ENCODE measurements at places on chromosomes 5 and 9. TPM values are rescaled to one million over a fixed set of nuclear protein-coding genes. Genes with fewer than 3 reads are reported as not detected.

Gene CCDC107
- total RNA-seq: 17.8 TPM

Gene NPR3
- 35.7 TPM for total RNA-seq

Gene DIPK1B
- total RNA-seq: 1.1 TPM

Gene DIRAS2
- total RNA-seq: not detected

Gene QRFP
- total RNA-seq: not detected

Gene S1PR3
- 46.5 TPM for total RNA-seq

Gene CLK4
- 26.1 TPM for total RNA-seq

Gene VAV2
- 12.4 TPM for total RNA-seq

Gene GPX8
- total RNA-seq: 81.6 TPM

Gene LVRN
- total RNA-seq: 1.5 TPM

Gene SAPCD2
- total RNA-seq: 2.2 TPM

Gene PLAC8L1
- not detected for total RNA-seq

Gene STK32A
- 0.82 TPM for total RNA-seq

Gene ADAMTS12
- total RNA-seq: 18.6 TPM

Gene NUDT12
- 10.3 TPM for total RNA-seq

Gene FER
- total RNA-seq: 31.0 TPM

Gene OTP
- not detected for total RNA-seq

Gene CDK9
- total RNA-seq: 66.2 TPM

Gene PPP2R2B
- not detected for total RNA-seq

Gene ZFR
- 52.5 TPM for total RNA-seq

Gene ACOT12
- total RNA-seq: not detected

Gene FOXD4L4
- 0.08 TPM for total RNA-seq

Gene APBA1
- total RNA-seq: 3.9 TPM

Data from smooth muscle cell of the coronary artery (primary cell).